ENCODE measurements at places on chromosomes 13 and 19. TPM values are rescaled to one million over a fixed set of nuclear protein-coding genes. Genes with fewer than 3 reads are reported as not detected.

DNA sequence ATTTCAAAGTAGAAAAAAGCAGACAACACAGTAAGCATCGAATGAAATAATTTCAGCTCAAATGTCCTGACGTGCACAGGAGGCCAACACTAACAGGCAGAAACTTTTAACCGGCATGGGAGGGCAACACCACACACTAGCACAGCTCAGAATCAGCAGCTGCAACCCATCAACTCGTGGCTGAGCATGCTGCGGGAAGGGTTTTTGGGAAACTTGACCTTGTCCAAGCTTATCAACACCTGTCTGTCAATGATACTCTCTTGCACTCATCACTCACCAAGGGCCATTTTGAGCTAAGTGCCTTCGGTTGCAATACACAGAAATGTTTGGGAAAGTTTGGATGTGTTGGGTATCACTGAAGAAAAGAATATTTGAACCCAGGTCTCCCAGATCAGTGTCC is 483.7 kb downstream of the TSHZ3 start:
- DNase-seq, result no peak

- DNase-seq, result no peak
Observed at GRCh38 chr13:44905556-44905955, 83.7 kb downstream of the NUFIP1 start.

DNA sequence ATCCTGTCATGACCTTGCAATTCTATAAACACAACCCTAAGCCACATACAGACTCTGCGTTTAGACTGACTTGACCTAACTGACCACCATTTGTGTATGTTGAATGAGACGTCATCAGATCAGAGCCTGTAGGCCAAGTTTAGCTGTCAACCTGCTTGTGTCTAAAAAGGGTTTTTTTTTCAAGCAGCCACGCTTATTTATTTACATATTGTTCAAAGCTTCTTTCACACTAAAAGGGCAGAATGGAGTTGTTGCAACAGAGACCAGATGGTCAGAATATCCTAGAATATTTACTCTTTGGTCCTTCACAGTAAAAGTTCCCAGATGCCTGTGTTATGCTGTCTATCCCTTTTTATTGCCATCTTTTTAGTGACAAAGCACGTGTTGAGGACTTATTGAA is 307.7 kb upstream of the SLC10A2 start:
- DNase-seq, result no peak

Gene LYPD3
- 0.42 TPM for total RNA-seq

DNA sequence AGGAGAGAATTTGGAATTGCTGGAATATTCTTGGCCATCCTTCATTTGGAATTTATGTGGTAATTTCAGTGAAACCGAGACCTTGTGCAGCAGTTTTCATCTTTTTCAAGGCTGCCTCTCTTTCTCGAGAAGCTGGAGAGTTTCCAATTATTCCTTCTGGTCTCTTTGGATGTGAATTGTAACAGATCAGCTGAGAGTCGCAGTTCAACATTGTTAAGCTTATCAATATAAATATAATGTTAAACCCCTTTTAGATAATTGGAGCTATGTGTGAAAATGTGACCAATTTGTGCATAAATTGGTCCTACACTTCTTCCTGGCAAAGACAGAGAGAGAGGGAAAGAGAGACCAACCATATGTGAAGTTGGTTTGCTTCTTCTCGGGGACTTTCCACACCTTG is 425.6 kb downstream of the TSHZ3 start:
- no peak for DNase-seq

DNA sequence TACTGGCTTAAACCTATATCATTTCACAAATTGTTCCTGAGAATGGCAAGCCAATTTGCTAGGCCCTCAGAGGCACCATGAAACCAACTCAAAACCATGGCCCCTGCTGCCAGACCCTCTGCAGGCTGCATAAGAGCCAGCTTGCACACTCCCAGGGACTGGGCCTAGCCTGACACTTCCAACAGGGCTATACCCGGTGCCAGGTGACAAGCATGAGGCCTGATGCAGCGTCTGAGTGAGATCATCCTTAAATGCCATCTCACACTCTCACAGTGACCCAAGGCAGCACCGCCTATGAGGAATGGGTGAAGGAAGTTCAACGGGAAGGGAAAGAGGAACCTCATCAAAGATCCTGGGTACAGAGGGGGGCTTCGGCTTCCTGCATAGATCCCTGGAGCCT is 65.6 kb downstream of the C13orf42 start:
- DNase-seq, result no peak

Gene ZNF208
- 13.0 TPM for total RNA-seq

Gene WIZ
- 28.7 TPM for total RNA-seq

Gene TEAD2
- 45.0 TPM for total RNA-seq

Gene NLRP9
- total RNA-seq, result not detected

DNA sequence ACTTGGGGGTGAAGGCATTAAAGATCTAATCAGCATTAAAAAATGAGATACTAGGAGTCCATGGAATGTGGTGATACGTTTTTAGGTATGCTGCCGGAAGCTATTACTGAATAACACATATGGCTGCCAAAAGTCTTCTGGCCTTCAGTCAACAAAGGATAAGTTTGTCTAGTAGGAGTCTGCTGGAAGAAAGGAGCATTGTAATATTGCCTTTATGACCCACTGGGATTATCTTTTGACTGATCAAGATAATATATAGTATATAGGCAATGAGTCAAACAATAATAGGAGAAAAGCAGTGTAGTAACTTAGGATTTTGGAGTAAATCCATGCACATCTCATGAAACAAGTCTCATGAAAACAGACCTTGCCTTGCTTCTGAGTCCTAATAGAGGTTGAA is 295.4 kb downstream of the SLITRK6 start:
- DNase-seq, result no peak

DNA sequence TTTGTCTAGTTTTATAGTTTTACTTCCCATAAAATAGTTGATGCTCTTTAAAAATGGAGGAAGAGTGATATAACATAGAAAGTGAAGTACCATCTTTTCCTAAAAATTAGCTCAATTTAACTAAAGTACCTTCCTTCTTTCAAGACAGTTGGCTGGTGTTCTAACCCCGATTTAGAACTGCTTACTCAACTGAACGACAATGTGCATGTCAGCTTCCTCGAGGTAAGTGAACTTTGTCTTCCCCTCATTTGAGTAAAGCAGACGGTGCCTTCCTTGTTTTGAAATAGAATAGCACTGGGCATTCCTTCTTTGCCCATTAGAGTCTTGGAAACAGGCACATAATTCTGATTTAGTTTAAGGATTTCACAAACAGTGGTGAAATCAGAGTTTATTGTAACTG is 1519.2 kb downstream of the EFNB2 start:
- no peak for DNase-seq

DNA sequence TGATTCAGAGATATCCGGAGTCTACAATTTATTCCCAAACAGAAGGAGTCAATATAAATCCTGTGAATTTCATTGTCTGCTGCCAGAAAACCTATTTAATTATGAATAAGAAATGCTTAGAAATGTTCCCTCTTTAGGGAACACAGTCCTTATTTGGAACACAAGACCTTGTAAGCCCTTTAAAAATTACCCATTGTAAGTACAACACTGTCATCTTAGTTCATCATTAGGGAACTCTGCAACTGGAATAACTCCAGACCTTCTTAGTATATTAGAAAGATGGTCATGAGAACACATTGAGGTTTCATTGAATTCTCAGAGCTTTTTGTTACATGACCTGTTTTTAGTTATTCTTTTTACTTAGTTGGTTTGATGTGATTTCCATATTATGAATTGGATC is 548.5 kb upstream of the KLF12 start:
- no peak for DNase-seq

DNA sequence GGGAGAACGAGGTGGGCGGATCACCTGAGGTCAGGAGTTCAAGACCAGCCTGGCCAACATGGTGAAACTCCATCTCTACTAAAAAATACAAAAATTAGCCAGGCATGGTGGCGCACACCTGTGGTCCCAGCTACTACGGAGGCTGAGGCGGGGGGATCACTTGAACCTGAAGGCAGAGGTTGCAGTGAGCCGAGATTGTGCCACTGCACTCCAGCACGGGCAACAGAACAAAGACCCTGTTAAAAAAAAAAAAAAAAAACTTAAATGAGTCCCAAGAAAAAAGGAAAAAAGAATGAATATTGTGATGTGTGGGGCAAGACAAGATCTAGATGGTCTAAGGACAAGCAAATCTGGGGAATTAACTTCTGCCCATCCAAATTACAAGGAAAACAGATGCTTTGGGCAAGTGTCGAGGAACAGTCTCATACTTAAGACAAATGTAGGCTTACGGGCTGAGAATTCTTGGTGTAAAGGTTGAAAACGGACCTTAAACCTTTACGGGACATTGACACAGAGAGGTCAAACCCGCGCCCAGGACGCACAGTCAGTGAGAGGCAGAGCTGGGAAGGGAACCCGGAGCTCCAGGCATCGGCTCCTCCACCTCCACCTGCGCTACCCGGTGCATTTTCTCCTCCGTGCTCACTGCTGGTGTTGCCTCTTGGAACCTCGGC is 656 bp upstream of the ZNF324 start:
- DNase-seq, result no peak

DNA sequence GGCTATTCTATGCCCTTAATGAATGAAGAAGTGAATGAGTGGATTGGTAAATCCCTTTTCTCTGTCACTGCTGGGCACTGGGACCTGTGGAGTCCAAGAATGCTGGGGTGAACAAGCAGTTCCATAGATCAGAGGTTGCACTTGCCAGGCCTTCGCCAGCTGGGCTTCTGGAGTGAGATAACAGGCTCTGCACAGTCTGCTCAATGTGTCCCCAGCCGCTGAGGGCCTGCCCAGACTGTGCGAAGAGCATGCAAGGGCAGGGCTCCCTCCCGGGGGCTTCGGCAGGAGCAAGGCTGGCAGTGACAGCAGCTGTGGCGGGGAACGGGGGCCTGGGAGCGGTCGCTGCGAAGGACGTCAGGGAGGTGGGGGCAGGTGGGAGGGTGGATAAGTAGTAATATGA is 51.3 kb downstream of the ZNF536 start:
- DNase-seq, result no peak

- DNase-seq, result no peak
Observed at GRCh38 chr19:17482877-17483604, 12.7 kb downstream of the SLC27A1 start.

GRCh38 chr13:29537736-29538651 is 57.5 kb downstream of the SLC7A1 start:
- no peak for DNase-seq

Gene TEX29
- total RNA-seq, result not detected

DNA sequence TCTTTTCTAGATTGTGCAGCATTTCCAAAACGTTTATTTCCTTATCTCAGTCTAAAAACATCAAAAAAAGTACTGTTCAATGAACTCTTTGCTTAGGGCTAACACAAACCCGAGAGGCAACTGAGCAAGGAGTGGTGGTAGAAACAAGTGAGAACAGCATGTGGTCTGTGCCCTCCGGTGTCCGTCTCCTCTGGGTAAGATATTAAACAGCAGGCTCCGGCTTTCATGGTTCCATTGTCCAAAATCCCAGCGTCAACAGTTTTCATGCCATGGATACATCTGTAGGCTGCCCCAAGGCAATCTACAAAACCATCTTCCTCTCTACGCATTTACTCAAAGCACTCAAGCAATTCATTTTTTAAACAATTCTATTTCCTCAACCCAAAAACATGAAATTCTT is 22.8 kb downstream of the DCLK1 start:
- DNase-seq, result no peak

Gene TTC9B
- not detected for total RNA-seq

All from left cardiac atrium (tissue), 4 donors.